ENCODE measurements at places on chromosomes 6 and 20.
A peak's percentile ranks its signal among the peaks of the same experiment; 100 is the strongest.

DNA sequence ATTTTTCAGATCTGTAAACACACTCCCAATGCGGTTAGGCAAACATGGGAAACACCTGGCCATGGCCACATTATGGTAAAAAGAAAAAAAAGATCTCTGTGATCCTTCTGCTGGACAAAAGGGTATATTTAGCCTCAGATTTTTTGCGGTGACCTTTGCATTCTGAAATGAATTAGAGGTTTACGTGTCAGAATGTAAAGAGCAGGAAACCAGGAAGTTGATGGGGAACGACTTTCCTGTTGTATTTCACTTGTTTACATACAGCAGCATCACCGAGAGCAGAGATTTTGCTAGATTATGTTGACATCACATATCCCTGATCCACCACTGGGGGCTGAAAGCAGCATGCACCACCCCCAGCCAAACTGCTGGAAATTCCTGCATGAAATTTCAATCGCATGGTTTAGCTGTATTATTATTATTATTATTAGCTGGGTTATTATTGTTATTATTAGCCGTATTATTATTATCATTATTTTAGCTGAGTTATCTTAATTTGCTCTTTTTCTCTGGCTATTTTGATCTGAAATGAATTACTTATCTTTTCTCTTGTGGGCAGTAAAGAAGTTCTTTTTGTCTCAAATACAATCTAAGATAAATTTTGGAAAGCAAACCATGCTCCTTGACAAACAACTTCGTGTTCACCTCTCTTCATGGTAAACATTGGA is 189.4 kb downstream of the ZFP64 start:
- H3K27me3 ChIP-seq, result no peaks in the 10 kb centered on the region
- H3K4me1 ChIP-seq, result peaks cover 16% of the 10 kb centered on the region
- H3K36me3 ChIP-seq, result no peaks in the 10 kb centered on the region
- no peak for DNase-seq

DNA sequence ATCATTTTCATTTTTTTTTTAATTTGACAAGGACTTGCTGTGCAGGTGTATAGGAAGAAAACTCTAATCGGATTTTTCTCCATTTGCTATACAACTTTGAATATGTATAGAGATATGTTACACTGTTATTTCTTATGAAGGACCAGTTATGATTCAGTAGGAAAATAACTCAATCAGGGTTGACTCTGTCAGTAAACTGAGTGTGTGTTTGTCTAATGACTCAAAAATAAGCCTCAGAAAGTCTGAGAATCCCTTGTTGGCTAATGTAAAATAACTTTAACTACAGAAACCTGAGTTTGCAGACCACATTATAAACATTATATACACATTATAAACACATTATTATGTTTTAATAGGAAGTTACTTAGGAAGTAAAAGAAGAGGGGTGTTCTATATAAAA is 352.6 kb downstream of the RIMS1 start:
- peaks cover 19% of the 10 kb centered on the region for H3K4me1 ChIP-seq
- H3K36me3 ChIP-seq, result no peaks in the 10 kb centered on the region
- DNase-seq, result no peak
- no peaks in the 10 kb centered on the region for H3K27me3 ChIP-seq

GRCh38 chr6:2756687-2757224 is 6.0 kb upstream of the MYLK4 start:
- H3K27me3 ChIP-seq, result peaks cover 3% of the 10 kb centered on the region
- H3K4me1 ChIP-seq, result peaks cover 19% of the 10 kb centered on the region
- H3K36me3 ChIP-seq, result no peaks in the 10 kb centered on the region
- DNase-seq, result no peak

- DNase-seq, result no peak
- no peak overlapping the region for H3K27ac ChIP-seq
- H3K36me3 ChIP-seq, result no peaks in the 10 kb centered on the region
These were observed 9.3 kb upstream of the RIPK1 start for GRCh38 chr6:3058957-3059356.

DNA sequence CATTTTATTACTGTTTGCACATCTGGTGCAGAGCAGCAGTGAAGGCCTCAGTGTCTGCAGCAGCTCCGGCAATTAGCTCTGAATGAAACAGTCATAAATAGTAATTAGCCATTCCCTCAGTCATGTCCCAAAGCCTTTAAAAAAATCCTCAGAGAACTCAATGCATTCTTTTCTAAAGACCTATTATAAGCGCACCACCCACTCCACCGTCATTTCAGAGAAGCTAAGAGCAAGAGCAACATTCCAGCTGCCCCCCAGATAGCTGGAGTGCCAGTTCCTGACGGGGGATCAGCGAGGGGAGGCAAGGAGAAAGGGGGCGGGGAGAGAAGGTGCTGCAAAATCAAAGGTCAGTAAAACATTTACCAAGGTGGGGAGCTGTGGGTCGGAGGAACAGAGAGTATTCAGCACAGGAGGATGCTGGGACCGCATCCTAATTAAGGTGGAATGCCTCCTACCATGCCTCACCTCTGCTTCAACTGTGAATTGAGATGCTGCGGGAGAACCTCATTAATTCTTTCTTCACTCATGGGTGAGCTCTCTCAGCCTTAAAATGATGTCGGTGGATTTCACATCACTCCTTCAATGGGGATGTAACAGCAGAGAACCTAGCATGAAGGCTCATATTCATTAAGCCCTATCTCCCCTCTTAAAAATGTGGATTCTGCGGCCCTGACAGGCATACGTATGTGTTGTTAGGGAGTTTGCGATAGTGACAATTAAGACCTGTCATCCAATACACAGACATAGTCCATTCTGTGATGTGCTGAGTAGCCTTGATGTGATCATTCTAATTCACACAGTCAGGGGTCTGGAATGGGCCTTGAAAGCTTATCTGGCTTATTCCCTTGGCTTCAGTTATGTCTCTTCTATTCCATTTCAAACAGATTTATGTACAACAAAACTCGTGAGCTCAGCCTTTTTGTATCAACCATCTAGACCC is 469.5 kb upstream of the NRSN1 start:
- no peaks in the 10 kb centered on the region for H3K4me1 ChIP-seq
- no peak overlapping the region for H3K4me3 ChIP-seq
- no peak overlapping the region for H3K27ac ChIP-seq
- H3K36me3 ChIP-seq, result no peaks in the 10 kb centered on the region

DNA sequence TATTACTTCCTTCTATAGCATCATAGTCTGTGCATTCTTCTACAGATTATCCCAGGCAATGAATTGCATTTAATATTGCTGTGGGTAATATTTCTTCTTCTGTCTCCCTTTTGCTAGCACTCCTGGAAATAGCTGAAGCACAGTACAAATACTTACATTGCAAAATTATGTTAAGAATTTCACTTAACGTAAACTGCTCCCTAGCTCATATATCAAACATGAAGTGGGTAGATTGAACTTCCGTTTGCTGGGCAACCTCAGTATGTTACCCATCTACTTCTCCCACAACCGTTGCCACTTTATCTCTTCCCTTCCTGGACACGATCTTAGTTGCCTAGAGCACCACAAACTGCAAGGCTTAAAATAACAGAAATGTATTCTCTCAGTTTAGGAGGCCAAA is 963.3 kb downstream of the KIF16B start:
- H3K4me3 ChIP-seq, result no peak overlapping the region
- no peaks in the 10 kb centered on the region for H3K36me3 ChIP-seq
- peaks cover 1% of the 10 kb centered on the region for H3K27me3 ChIP-seq
- H3K27ac ChIP-seq, result no peak overlapping the region
- DNase-seq, result no peak

GRCh38 chr6:45438849-45439406 is 61.2 kb upstream of the SUPT3H start:
- DNase-seq, result peak; percentile 81
- H3K4me3 ChIP-seq, result peak overlapping the region; percentile 78
- no peaks in the 10 kb centered on the region for H3K27me3 ChIP-seq
- peaks cover 80% of the 10 kb centered on the region for H3K4me1 ChIP-seq
- H3K36me3 ChIP-seq, result peaks cover 40% of the 10 kb centered on the region
- H3K27ac ChIP-seq, result peak overlapping the region; percentile 81

- no peak overlapping the region for H3K4me3 ChIP-seq
- peaks cover 5% of the 10 kb centered on the region for H3K36me3 ChIP-seq
- no peaks in the 10 kb centered on the region for H3K27me3 ChIP-seq
- no peak overlapping the region for H3K27ac ChIP-seq
- no peaks in the 10 kb centered on the region for H3K4me1 ChIP-seq
These were observed 427.3 kb upstream of the CITED2 start for GRCh38 chr6:139801571-139802321.

GRCh38 chr6:114194362-114195026 is 148.3 kb downstream of the HS3ST5 start:
- no peak overlapping the region for H3K4me3 ChIP-seq
- DNase-seq, result no peak
- H3K27ac ChIP-seq, result no peak overlapping the region
- H3K36me3 ChIP-seq, result no peaks in the 10 kb centered on the region

GRCh38 chr20:48236000-48236970 is 451.0 kb upstream of the SULF2 start:
- H3K27ac ChIP-seq, result no peak overlapping the region
- H3K4me1 ChIP-seq, result no peaks in the 10 kb centered on the region
- no peak for DNase-seq
- H3K27me3 ChIP-seq, result peaks cover 5% of the 10 kb centered on the region
- H3K4me3 ChIP-seq, result no peak overlapping the region

DNA sequence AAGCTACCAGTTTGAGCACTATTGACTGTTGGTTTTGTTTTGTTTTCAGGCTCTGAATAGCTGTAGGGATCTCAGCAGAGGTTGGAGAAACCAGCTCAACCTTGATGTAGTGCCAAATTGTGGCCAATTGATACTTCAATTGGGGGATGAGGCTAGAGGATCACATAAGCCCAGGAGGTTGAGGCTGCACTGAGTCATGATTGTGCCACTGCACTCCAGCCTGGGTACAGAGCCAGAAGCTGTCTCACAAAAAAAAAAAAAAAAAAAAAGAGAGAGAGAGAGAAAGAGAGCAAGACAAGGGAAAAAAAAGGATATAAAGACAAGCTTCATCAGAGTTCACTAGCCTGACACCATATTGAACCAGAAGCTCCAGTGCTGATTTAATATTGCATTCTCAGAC is 702.1 kb downstream of the FRK start:
- H3K4me1 ChIP-seq, result no peaks in the 10 kb centered on the region
- no peak overlapping the region for H3K4me3 ChIP-seq
- H3K36me3 ChIP-seq, result no peaks in the 10 kb centered on the region
- no peak overlapping the region for H3K27ac ChIP-seq
- DNase-seq, result no peak
- no peaks in the 10 kb centered on the region for H3K27me3 ChIP-seq

DNA sequence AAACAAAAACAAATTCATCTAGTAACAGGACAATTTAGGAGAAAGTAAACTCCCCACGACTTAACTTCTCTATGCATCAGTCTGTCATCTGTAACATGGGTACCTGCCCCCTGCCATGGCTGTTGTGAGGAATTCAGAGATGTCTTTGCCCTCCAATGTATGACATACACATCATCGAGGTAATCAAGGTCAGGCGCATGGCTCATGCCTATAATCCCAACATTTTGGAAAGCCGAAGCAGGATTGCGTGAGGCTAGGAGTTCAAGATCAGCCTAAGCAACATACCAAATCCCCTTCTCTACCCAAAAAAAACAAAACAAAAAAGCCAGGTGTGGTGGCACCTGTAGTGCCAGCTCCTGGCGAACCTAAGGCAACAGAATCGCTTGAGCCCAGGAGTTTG is 9.0 kb downstream of the EEF1A1 start:
- H3K36me3 ChIP-seq, result peaks cover 20% of the 10 kb centered on the region
- H3K4me1 ChIP-seq, result peaks cover 19% of the 10 kb centered on the region
- no peak for DNase-seq
- peak overlapping the region; percentile 36 for H3K4me3 ChIP-seq
- peaks cover 58% of the 10 kb centered on the region for H3K27me3 ChIP-seq

- H3K27me3 ChIP-seq, result peaks cover 29% of the 10 kb centered on the region
- no peak overlapping the region for H3K27ac ChIP-seq
- no peak overlapping the region for H3K4me3 ChIP-seq
- H3K4me1 ChIP-seq, result peaks cover 16% of the 10 kb centered on the region
- DNase-seq, result no peak
These were observed 32.7 kb upstream of the CST7 start for GRCh38 chr20:24916412-24916811.

DNA sequence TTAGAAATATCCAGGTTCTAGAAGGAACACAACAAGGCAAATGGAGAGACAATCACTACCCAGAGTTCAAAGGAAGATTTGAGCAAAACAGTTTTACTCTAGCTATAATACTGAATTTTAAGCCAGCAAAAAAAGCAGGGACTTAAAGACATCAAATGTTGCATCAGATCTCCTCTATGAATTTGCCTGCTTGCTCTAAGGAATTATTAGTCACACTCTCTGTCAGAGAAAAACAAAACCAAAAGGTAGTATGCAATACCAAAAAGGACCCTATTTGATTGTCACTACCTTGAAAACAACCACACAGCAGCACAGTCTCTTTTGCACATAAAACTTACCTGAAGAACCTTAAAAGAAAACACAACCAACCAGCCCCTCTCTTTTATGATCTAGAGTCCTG is 46.3 kb downstream of the BTBD9 start:
- H3K4me1 ChIP-seq, result peaks cover 7% of the 10 kb centered on the region
- no peak for DNase-seq
- H3K4me3 ChIP-seq, result no peak overlapping the region
- no peaks in the 10 kb centered on the region for H3K36me3 ChIP-seq
- H3K27me3 ChIP-seq, result no peaks in the 10 kb centered on the region
- no peak overlapping the region for H3K27ac ChIP-seq

DNA sequence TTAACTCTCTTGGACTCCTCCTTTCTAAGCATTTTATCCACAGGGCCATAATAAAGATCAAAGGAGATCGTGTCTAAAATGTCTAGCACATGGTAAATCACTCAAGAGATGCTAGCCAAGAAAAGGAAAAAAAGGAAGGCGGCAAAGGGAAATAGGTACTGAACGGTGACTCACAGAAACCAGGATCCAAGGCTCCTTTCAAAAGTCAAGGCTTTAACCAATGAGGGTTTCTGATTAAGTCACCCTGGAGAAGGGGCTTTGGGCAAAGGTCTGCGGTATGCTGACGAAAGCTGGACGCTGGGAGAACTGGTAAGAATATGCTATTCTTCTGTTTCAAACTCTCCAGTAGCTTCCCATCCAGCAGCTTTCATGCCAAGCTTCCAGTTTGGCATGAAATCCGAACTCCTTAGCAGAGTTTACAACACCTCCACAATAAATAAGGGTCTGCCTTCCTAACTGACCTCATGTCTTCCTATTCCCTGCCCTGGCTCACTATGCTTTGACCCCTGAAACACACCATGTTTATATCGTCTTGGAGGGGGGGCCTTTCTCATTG is 1.0 kb downstream of the TOMM34 start:
- no peaks in the 10 kb centered on the region for H3K27me3 ChIP-seq
- H3K4me1 ChIP-seq, result peaks cover 55% of the 10 kb centered on the region
- peak overlapping the region; percentile 90 for H3K27ac ChIP-seq
- H3K4me3 ChIP-seq, result peak overlapping the region; percentile 93

GRCh38 chr20:48732081-48732829 is 95.5 kb downstream of the PREX1 start:
- no peak for DNase-seq
- H3K27me3 ChIP-seq, result peaks cover 5% of the 10 kb centered on the region
- no peaks in the 10 kb centered on the region for H3K36me3 ChIP-seq

DNA sequence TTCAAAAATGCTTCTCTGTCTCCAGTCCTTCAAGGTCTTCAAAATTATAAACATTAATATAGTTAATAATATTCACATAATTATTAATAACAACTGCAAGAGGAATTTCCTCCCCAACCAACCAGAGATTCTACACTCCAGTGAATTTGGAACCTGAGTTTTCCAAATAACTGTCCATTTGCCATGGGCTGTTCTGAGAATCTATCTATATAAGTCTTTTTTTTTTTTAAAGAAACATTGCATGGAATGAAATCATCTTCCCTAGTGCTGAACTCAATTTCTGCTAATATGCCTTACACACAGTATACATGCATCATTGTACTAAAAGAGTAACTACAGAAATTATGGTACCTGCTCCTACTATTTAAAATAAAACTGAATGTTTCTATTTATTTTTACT is 113.9 kb downstream of the SLC22A3 start:
- H3K27ac ChIP-seq, result peak overlapping the region; percentile 72
- DNase-seq, result no peak
- H3K4me3 ChIP-seq, result peak overlapping the region; percentile 14
- H3K27me3 ChIP-seq, result no peaks in the 10 kb centered on the region
- no peaks in the 10 kb centered on the region for H3K36me3 ChIP-seq
